Stomach (tissue), 19 donors: ENCODE measurements at places on chromosomes 13 and 19. TPM values are rescaled to one million over a fixed set of nuclear protein-coding genes. Genes with fewer than 3 reads are reported as not detected.
A peak's percentile ranks its signal among the peaks of the same experiment; 100 is the strongest.

- no peak overlapping the region for H3K27ac ChIP-seq
- no peak for DNase-seq
- no peak overlapping the region for H3K4me3 ChIP-seq
- H3K36me3 ChIP-seq: peaks cover 70% of the 10 kb centered on the region
These were observed 4.5 kb downstream of the RAVER1 start for GRCh38 chr19:10328558-10329429.

DNA sequence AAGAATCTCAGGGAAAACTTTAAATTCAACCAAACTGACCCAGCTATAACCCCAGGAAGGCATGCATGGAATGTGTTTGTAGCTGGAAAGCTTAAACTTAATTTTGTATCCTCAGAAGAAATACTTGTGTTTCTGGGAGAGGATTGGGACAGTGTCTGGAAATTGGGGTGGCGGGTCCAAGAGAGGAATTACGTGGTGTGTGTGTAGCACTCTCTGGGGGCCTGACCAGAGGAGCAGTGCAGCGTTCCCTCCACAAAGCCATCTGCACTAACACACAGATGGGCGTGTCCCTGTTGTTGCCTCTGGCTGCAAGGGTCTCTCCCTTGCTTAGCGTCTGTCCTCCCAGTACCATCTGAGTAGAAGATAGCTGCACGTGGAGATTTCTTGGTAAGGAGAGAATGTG, 6.4 kb downstream of the GARRE1 start:
- H3K27me3 ChIP-seq: no peaks in the 10 kb centered on the region
- no peak overlapping the region for H3K27ac ChIP-seq
- H3K36me3 ChIP-seq: peaks cover 7% of the 10 kb centered on the region
- DNase-seq: no peak
- no peak overlapping the region for H3K4me3 ChIP-seq
- peaks cover 2% of the 10 kb centered on the region for H3K4me1 ChIP-seq

- H3K4me3 ChIP-seq: no peak overlapping the region
- no peaks in the 10 kb centered on the region for H3K4me1 ChIP-seq
- peak overlapping the region; percentile 56 for H3K27ac ChIP-seq
- DNase-seq: peak; percentile 30
These were observed 85.8 kb upstream of the UBL3 start for GRCh38 chr13:29936051-29936813.

- H3K4me1 ChIP-seq: no peaks in the 10 kb centered on the region
- H3K27me3 ChIP-seq: no peaks in the 10 kb centered on the region
- no peak overlapping the region for H3K27ac ChIP-seq
These were observed 98.2 kb downstream of the OLFM4 start for GRCh38 chr13:53126841-53127245.

DNA sequence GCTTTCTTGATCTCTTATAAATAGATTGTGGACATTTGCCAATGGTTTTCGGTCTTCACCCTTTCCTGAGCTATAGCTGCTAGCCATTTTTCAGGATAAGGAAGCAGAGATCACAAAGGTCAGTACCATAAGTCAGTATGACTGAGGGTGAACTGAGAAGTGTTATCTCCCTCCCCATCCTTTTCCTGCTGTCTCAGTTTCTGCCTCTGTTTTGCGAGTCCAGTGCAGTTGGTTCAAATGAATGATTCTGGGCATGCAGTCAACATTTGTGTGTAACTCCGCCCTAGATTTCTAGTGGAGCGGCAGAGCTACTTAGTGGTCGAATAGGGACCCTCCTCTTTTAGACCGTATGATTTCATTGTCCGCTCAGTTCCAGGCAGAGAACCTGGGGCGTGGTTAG, 460.8 kb upstream of the ARGLU1 start:
- DNase-seq: peak; percentile 8
- H3K27me3 ChIP-seq: no peaks in the 10 kb centered on the region
- H3K36me3 ChIP-seq: no peaks in the 10 kb centered on the region

DNA sequence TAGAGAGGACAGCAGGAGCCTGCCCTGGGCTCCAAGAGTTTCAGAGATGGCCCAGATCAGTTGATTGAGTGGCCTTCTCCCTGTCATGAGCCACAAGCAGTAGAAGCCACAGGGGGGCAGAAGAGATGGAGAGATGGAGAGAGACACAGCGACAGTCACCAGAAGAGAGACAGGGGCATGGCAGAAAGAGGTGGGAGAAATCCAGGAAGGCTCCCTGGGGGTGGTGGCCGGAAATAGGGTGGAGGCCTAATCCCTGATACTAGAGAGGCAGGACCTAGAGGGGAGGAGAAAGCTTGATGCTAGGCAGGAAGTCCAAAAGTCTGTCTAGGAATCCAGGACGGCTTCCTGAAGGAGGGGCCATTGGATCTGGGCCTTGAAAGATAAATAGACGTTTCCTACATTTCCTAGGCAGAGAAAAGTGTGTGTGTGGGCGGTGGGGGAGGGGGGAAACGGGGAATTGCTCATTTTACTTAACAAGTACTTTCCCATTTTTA, 9.6 kb upstream of the TPM4 start:
- H3K4me3 ChIP-seq: peak overlapping the region; percentile 68
- no peaks in the 10 kb centered on the region for H3K27me3 ChIP-seq
- peak overlapping the region; percentile 94 for H3K27ac ChIP-seq

GRCh38 chr19:32287811-32288227, 57.6 kb upstream of the ZNF507 start:
- H3K4me1 ChIP-seq: no peaks in the 10 kb centered on the region
- no peak overlapping the region for H3K27ac ChIP-seq
- H3K4me3 ChIP-seq: no peak overlapping the region

- H3K27ac ChIP-seq: no peak overlapping the region
- no peak overlapping the region for H3K4me3 ChIP-seq
- H3K27me3 ChIP-seq: no peaks in the 10 kb centered on the region
- no peaks in the 10 kb centered on the region for H3K36me3 ChIP-seq
These were observed 12.4 kb upstream of the DGKH start for GRCh38 chr13:42035905-42036521.

DNA sequence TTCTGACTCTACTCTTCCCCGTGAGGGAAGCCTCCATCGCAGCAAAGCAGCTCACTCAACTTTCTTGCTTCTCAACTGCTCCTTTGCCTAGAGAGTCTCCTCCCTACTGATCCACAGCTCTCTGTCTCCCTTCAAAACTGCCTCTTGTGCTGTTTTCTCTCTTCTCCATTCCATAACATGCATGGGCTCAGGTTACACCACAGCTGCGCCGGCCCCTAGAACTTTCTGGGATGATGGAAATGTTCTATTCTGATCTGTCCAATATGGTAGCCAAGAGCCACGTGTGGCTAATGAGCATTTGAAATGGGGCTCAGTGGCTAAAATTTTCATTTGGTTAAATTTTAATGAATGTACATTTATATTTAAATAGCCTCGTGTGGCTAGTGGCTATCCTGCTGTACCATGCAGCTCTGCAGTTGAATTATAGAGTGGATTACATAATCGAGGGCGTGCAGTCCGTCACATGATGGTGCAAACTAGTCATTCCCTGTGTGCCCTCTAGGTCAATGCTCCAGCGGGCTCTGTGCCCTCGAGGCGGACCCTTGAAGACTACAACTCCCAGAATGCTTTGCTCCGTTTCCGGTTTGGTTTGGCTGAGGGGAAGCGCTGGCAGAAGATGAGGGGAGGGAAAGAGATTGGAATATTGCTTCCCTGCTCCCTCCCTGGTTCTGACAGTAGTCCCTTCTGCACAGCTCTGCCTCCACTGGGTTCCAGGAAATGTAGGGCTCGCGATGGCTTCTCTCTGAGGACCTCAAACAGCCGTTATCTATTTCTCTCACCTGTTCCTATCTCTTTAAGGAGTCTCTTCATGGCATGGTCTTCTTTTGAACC, 109.8 kb downstream of the CACNA1A start:
- no peaks in the 10 kb centered on the region for H3K27me3 ChIP-seq
- H3K27ac ChIP-seq: no peak overlapping the region
- H3K4me3 ChIP-seq: no peak overlapping the region
- H3K4me1 ChIP-seq: no peaks in the 10 kb centered on the region

- no peak for DNase-seq
- no peak overlapping the region for H3K4me3 ChIP-seq
- no peak overlapping the region for H3K27ac ChIP-seq
- H3K27me3 ChIP-seq: no peaks in the 10 kb centered on the region
- H3K4me1 ChIP-seq: no peaks in the 10 kb centered on the region
These were observed 110.6 kb downstream of the PCDH9 start for GRCh38 chr13:67119481-67119894.

GRCh38 chr13:81017513-81018152, 676.7 kb upstream of the SPRY2 start:
- no peaks in the 10 kb centered on the region for H3K27me3 ChIP-seq
- DNase-seq: peak; percentile 79
- no peak overlapping the region for H3K4me3 ChIP-seq
- H3K4me1 ChIP-seq: no peaks in the 10 kb centered on the region
- no peaks in the 10 kb centered on the region for H3K36me3 ChIP-seq

GRCh38 chr19:30785458-30786137, 413.4 kb downstream of the ZNF536 start:
- no peaks in the 10 kb centered on the region for H3K4me1 ChIP-seq
- DNase-seq: no peak
- H3K36me3 ChIP-seq: no peaks in the 10 kb centered on the region
- no peak overlapping the region for H3K27ac ChIP-seq
- H3K4me3 ChIP-seq: no peak overlapping the region

DNA sequence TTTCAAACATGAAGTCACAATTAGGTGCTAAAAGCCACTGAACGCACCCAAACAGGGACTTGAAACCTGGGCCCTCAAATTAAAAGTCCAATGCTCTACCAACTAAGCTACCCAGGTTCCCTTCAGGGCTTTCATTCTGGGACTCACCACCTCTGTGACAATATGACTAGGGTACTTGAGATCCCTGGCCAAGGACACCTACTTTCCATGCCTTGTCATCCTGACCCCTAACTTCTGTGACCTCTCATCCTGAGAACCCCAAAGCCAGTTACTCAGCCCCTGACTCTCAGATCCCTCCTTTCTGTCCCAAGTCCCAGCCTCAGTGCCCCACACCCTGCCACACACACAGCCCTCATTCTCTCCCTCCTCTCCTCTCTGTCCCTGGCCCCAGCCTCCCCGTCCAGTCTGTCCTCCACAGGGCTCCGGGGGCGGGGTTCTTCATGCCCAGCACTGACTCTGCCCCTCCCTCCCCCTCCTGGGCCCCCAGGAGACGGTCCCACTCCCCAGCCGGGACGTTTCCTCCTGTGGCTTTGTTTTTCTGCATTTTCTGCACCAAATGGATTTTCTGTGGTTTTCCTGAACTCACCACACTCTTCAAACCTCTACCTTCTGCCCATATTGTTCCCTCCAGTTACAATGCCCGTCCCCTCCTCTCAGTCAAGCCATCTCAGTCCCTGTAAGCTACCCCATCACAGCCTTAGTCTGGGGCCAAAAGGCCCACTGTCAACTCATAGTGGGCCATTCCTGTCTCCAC, 7.0 kb downstream of the RCN3 start:
- no peak overlapping the region for H3K27ac ChIP-seq
- DNase-seq: no peak
- peaks cover 29% of the 10 kb centered on the region for H3K36me3 ChIP-seq
- H3K27me3 ChIP-seq: no peaks in the 10 kb centered on the region
- peaks cover 14% of the 10 kb centered on the region for H3K4me1 ChIP-seq

DNA sequence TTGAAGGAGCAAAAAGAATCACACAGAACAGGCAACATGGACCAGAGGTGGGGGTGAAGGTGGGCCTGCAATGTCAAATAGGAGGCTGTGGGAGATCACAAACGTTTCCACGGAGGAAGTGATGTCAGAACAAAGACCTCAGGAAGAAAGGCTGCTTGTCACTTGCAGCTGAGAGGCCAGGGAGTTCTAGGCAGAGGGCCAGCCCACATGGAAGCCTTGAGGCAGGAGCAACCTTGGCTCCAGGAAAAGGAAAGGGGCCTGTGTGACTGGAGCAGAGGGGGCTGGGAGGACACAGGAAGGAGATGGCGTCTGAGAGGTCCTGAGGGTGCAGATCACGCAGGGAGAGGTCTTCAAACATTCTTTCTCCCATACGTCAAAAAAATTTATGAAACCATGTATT, 16.3 kb downstream of the ZNF160 start:
- H3K27ac ChIP-seq: peak overlapping the region; percentile 3
- no peak overlapping the region for H3K4me3 ChIP-seq
- H3K4me1 ChIP-seq: no peaks in the 10 kb centered on the region

DNA sequence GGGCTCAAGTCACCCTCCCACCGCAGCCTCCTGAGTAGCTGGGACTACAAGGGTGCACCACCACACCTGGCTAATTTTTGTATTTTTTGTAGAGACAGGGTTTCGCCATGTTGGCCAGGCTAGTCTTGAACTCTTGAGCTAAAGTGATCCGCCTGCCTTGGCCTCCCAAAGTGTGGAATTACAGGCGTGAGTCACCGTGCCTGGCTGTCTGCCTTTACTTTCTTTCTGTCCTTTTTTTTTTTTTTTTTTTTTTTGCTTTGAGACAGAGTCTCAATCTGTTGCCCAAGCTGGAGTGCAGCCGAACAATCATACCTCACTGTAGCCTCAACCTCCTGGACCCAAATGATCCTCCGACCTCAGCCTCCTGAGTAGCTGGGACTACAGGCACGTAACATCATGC, 25.0 kb upstream of the OR1M1 start:
- no peak overlapping the region for H3K4me3 ChIP-seq
- H3K27me3 ChIP-seq: no peaks in the 10 kb centered on the region
- no peak overlapping the region for H3K27ac ChIP-seq
- no peaks in the 10 kb centered on the region for H3K36me3 ChIP-seq
- no peak for DNase-seq

- no peak overlapping the region for H3K4me3 ChIP-seq
- DNase-seq: no peak
- no peak overlapping the region for H3K27ac ChIP-seq
- no peaks in the 10 kb centered on the region for H3K27me3 ChIP-seq
These were observed 1586.1 kb downstream of the OLFM4 start for GRCh38 chr13:54614726-54615125.

DNA sequence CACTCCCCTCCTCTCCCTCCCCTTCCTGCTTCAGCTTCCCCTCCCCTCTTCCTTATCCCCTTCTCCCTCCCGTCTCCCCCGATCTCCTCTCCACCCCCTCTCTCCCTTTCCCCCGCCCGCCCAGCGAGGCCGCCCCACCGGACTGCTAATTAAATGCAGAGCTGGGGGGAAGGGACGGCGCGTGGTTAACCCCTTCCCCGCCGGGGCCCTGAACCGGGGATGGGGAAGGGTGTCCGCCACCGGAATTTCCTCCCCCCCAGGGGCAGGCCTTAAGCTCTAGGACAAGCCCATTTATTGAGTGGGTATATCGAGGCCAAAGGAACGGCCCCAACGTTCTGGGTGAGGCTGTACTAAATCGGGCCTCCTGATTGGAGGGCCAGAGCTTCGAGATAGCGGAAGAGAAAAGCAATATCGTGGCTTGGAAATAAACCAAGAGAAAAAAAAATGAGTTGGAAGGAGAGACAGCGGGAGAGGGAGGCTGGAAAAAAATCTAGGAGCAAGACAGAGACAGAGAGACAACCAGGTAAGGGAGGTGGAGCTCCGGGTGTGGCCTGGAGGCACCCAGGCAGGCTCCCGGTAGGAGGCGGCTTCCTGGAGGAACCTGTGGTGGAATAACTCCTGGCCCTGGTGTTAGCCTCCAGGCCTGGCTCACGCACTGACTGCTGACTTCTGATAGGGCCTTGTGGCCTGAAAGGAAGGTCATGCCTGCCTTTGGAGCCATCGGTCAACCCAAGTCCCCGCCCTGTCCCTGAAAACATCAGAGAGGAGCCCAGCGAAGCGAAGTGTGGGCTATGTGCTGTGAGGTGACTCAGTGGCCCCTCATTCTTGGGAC, 11.6 kb upstream of the JUND start:
- peaks cover 29% of the 10 kb centered on the region for H3K4me1 ChIP-seq
- peak overlapping the region; percentile 96 for H3K27ac ChIP-seq
- no peaks in the 10 kb centered on the region for H3K27me3 ChIP-seq
- peak overlapping the region; percentile 64 for H3K4me3 ChIP-seq
- no peaks in the 10 kb centered on the region for H3K36me3 ChIP-seq

The SELENOV gene
- total RNA-seq: not detected

The USHBP1 gene
- not detected for total RNA-seq

The PLIN3 gene
- total RNA-seq: 8.9 TPM

The KLK3 gene
- 134 TPM for total RNA-seq
